ENCODE measurements at places on chromosomes 3 and 15.

DNA sequence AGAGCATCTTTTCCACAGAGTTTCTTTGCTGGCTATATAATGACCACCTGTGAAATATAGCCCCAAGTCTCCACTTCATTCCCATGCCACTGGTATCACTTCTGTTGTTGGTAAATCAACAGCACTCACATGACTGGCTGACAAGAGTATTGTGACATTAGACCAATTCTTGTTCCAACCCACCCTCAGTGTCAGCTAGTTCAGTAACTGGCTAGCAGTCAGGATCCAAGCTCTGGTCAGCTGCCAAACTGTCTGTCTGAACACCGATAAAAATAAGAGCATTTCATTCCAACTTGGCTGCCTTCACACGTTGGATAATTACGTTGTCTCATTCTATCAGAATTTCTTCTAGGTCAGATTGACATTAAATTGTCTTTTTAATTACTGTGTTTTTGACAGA is 166.5 kb downstream of the USP13 start:
- no peak for DNase-seq

- DNase-seq = no peak
Measured at GRCh38 chr15:41917767-41918430, 24.0 kb upstream of the SPTBN5 start.

GRCh38 chr3:44930911-44931310 is 45.1 kb downstream of the ZDHHC3 start:
- no peak for DNase-seq

DNA sequence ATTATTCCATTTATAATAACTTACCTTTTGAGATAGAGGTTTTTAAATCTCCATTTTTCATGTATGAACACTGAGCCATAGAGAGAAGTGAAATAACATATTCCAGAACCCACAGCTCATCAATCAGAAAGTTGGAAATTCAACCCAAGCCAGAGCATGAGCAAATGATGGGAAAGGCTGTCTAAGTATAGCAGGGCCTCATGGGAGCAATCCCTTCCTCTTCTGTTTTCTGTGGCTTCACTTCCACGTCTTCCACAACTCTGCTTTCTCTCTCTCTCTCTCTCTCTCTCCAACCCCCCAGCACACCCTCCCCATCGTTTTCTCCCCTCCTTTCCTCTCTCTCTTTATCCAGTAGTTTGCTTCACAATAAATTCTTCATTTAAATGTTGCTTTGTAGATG is 14.8 kb upstream of the IL1RAP start:
- DNase-seq = no peak

GRCh38 chr3:5162102-5162501 is 25.4 kb upstream of the EDEM1 start:
- DNase-seq = no peak

DNA sequence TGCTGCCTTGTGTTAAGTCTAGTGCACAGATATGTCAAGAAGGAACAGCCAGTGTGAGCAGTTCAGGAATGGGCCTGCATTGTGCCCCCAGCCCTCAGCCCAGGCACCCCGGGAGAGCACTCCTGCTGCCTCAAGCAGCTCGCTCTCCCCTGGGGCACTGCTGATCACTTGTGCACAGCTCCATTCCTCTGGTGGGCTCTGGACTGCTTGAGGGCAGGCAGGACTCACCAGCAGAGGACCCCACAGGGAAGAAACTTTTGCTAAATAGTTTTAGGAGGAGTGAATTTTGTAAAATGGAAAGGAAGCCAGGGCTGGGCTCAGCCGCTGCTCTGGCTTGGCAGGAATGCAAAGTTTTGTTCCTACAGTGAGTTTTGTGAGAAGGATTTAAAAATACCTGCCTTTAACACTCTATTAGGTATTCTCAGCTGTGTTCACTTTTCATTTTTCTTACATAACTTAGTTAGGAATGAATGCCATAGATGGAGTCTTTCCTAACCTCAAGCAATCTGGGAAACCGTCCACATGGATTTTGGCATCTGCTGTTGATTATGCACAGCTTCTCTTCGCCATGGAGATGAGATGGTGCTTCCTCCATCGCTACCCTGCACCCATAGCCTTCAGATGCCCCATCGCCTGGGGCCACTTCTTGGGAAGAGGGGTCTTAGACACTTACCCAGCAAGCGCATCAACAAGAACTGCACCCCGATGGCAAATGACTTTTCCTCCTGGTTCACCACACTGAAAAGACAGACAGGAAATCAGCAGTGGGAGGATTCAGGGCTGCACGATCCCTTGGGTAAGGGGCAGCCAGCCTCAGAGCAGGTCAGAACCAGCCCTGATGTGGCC is 42.3 kb upstream of the RAB6B start:
- peak; percentile 55 for DNase-seq

DNA sequence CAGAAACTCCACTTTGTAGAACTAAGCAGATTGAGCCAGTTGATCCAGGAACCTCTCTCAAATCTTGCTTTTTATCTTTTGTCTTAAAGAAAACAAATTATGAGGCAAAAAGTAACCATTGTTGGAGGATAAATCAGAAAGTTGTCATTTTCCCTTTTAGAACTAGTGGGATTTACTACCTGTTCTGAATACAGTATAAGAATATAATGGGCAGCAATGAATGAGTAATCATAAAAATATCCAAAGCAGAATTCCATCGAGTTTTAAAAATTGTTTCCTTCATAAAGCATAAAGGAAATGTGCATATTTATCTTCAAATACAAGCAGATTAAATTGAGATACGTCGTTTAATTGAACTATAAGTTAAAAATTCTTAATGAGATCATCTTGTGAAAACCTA is 15.9 kb upstream of the ANO10 start:
- no peak for DNase-seq

Data from hippocampal formation (tissue), 2 donors.